ENCODE measurements at places on chromosomes 12 and 14.

- DNase-seq, result no peak
Measured at GRCh38 chr12:131965073-131965472, 15.3 kb downstream of the EP400 start.

DNA sequence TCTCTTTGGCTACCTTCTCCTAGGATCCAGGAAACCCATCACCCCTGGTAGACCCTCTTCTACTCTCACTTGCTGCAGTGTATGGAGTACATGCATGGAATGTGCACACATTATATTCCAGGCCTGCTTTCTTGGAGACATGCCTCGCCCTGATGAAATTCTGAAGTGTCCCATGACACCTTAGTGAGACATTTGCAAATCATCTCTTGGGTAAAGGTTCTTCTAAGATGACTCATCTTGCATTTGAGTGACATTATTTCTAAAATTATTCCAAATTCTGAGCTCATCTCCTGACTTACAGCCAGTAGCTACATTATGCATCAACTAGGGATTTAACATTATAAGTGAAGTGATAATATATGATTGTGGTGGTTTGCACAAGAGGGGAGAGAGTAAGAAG, 49.8 kb downstream of the SDR9C7 start:
- DNase-seq, result no peak

DNA sequence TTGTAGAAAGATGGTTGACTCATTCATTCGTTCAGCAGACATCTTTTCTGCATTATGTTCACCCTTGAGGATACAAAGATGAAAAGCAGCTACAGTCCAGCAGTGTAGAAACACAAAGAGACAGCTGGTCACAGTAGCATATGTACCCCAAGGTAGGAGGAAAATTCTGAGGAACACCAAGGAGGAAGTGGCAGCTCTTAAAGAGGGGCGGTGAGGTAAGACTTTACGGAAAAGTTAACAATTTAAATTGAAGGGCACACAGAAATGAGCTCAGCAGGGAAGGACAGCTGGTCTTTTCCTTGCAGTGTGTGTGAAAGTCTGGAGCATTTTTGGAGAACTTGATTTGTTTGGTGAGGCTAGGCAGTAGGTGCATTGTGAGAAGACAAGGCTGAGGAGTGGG, 3.5 kb downstream of the SLC35E3 start:
- DNase-seq, result peak; percentile 18

GRCh38 chr12:177336-177979, 36.5 kb downstream of the SLC6A12 start:
- no peak for DNase-seq

Data from NB4 (cell line).